ENCODE measurements at places on chromosomes 13 and 19.

DNA sequence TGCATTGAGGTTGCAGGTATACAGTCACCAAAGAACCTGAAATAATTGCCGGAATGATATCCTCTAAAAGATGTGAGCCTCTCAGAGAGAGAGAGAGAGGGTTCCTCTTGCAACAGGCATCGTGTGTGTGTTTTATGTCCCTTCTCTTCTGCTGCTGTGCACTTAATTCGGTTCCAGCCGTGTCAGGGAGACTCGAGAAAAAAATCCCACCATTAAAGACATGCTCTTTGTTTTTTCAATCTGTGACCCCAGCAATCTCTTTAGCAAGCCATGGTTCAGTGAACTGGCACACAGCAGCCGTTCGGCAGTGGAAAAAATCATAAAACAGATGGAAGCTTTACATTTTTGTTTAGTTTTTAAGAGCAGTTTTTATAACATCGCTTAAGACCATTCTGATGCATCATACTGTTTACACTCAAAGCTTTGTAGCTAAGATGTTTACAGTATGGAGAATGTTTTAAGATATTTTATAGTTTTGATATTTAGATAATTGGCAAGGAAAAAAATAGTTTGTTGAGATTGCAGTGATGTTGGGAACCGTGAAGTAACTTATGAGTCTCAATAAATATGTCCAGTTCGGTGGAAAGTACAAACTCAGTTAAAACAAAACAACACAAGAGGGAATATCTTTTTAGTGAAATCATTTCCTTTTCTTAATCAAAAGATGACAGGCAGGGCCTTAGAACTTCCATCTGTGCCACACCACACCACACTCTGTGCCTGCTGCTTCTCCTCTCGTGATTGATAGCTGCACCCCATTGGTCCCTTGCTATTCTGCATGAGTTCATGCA, 31.2 kb upstream of the ZNF536 start:
- no peak for DNase-seq

DNA sequence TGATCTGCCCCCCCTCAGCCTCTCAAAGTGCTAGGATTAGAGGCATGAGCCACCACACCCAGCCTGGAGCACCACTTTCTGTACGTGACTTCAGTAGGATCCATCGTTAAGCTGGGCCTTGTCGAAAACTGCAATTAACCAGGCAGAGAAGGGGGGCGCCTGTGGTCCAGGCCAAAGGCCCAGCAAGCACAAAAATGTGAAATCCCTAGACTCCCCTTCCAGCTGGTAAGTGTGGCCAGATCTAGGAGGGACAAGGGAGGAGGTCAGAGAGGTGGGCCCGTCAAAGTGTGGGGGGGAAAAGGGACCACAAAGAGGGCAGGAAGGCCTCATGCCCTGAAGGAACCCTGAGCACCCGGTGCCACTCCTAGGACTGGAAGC, 13.8 kb downstream of the DDX39A start:
- DNase-seq: no peak

DNA sequence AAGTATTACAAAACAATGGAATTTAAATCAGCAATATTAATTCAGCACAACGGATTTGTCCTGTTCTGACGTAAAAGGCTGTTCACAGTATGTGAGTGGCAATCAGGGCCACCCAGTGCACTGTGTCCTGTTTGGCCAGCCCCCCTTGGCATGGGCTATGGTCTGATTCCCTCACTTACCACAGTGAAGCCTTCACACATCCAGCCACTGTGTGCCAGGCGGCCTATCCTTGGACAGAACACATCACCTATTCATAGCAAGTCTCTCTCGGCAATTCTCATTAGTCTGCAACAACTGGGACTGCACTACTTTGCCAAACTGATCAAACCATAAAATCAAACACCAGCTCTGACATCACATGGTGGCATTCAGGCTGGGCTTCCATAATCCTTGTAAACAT, 221.5 kb upstream of the TSHZ3 start:
- no peak for DNase-seq

GRCh38 chr13:113660066-113660465, 2.1 kb upstream of the ATP4B start:
- DNase-seq: no peak
